ENCODE measurements at places on chromosomes 3 and 15. TPM values are rescaled to one million over a fixed set of nuclear protein-coding genes. Genes with fewer than 3 reads are reported as not detected.

P4HTM gene
- 175 TPM for total RNA-seq

CHRD gene
- 67.4 TPM for total RNA-seq

USP13 gene
- total RNA-seq: 14.6 TPM

SLC12A8 gene
- total RNA-seq: 8.3 TPM

NR1I2 gene
- 0.65 TPM for total RNA-seq

SPINT1 gene
- total RNA-seq: 1.1 TPM

DUOXA2 gene
- total RNA-seq: not detected

MINAR1 gene
- total RNA-seq: 4.8 TPM

All from dorsolateral prefrontal cortex (tissue), 122 donors.